ENCODE measurements at places on chromosomes 2 and 18. TPM values are rescaled to one million over a fixed set of nuclear protein-coding genes. Genes with fewer than 3 reads are reported as not detected.

Gene DQX1
- 1.4 TPM for total RNA-seq

DNA sequence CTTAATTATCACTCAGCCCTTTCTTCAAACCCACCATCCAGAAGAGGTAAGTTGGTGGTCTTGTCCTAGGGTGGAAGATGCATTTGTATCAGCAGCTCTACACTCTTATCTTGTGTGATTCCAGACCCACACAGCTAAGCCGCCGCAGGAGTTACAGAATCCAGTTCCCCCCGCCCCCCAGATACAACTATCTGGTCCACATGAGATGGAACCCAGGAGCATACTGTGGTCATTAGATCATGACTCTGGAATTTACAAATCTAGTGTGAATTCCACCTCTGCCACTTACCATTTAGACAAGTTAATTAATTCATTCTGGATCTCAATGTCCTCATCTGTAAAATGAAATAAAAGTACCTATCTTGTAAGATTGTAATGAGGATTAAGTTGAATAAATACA, 486.4 kb downstream of the BCL11A start:
- DNase-seq, result no peak

GRCh38 chr18:12034241-12035100, 53.2 kb downstream of the IMPA2 start:
- DNase-seq, result no peak

Gene ALPG
- total RNA-seq, result not detected

GRCh38 chr2:220240641-220241040, 613.2 kb downstream of the SLC4A3 start:
- DNase-seq, result no peak

DNA sequence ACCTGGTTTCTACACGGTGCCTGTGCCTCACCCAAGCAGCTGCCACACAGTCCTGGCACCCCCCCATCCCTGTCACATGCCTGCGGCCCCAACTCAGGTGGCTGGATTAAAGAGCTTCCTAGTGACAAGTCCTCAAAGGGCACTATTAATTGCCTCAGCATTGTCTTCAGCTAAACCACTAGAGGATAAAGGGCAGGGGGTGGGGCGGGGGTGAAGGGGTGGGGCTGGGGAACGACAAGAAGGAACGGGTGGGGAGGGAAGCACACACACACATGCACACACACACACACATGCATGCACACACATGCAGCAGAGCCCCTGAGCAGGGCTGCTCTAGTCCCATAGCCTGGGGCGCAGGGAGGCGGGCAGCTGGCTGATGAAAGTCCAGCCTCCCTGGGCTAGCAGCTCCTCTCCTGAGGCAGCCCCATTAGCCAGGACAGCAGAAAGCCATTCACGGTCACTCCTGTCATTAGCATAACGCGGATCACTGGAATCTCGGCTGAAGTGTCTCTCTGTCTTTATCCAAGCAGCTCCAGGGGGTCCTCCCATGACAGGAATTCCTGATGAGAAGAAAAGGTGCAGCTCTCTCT, 7.4 kb upstream of the TEX261 start:
- DNase-seq, result no peak

DNA sequence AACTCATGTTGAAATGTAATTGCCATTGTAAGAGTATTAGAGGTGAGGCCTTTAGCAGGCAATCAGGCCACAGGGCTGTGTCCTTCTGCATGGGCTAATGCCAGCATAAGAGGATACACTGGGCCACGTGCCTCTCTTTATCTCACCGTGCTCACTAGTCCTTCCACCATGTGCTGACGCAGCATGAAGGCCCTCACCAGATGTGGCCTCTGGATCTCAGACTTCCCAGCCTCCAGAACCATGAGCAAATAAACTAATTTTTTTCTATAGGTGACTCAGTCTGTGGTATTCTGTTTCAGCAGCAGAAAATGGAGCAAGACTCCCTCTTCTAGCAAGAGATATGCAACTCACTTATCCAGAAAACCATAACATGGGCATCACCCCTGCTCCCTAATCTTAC, 149.7 kb upstream of the ZNF236 start:
- DNase-seq, result peak; percentile 4

GRCh38 chr2:161048317-161048716, 111.9 kb upstream of the TANK start:
- DNase-seq, result no peak
